ENCODE measurements at places on chromosomes 1 and 21.

GRCh38 chr1:230242326-230242725 lies 175.3 kb downstream of the GALNT2 start:
- DNase-seq: no peak

GRCh38 chr1:53589043-53589887 lies 130.1 kb downstream of the DMRTB1 start:
- DNase-seq: no peak

DNA sequence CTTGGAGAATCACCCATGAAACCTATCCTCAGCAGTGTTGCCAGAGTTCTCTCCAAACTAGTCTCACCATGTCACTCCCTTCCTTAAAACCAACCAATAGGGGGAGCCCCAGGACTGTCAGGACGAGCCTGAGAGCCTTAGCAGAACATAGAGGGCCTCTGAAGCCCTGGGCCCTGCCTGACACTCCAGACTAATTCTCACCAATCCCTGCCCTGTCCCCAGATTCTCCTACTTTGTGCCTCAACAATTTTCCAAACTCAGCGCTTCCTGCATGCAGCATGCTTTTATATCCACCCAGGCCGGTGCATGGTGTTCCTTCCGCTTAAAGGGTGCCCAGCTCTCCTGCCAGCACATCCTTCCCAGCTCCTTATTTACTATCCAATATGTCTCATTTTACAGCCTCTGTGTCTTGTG lies 42.7 kb downstream of the HSD3B1 start:
- DNase-seq: peak; percentile 19

GRCh38 chr1:210516697-210517459 lies 188.2 kb downstream of the HHAT start:
- DNase-seq: no peak

DNA sequence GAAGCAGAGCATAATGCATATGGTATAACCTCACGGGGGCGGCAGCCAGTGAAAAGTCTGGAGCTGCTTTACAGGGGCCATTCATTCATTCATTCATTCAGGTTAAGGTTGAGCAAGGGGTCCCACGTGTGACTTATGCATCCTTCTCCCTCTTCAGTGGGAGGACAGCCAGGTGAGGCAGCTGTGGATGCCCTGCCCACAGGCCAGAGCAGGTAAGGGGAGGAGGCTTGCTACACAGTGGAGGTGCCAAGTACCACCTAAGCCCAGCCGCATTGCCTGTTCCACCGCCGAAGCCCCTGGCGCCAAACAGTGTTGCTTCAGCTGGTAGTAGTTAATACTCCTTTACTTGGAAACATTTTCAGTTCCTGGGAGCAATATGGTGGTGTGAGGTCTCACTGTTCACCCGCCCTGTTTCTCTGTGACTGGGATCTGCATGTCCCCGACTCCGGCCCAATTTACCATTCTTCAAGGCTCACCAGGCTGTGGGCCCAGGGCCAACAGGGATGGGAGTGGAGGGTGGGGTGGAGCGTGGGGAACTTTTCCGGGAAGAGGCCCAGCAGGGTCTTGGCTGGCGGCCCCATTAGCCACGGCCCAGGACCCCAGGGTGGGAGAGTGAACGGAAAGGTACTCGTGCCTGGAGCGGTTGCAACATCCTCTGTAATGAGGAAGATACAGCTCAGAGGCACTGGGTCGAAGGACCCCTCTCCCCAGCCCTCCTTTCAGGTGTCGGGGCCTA lies 722 bp upstream of the PODN start:
- no peak for DNase-seq

GRCh38 chr21:32653326-32653901 lies 41.2 kb upstream of the CFAP298 start:
- DNase-seq: peak; percentile 48

- DNase-seq: no peak
These were observed 28.3 kb upstream of the PCBP3 start for GRCh38 chr21:45615145-45615711.

DNA sequence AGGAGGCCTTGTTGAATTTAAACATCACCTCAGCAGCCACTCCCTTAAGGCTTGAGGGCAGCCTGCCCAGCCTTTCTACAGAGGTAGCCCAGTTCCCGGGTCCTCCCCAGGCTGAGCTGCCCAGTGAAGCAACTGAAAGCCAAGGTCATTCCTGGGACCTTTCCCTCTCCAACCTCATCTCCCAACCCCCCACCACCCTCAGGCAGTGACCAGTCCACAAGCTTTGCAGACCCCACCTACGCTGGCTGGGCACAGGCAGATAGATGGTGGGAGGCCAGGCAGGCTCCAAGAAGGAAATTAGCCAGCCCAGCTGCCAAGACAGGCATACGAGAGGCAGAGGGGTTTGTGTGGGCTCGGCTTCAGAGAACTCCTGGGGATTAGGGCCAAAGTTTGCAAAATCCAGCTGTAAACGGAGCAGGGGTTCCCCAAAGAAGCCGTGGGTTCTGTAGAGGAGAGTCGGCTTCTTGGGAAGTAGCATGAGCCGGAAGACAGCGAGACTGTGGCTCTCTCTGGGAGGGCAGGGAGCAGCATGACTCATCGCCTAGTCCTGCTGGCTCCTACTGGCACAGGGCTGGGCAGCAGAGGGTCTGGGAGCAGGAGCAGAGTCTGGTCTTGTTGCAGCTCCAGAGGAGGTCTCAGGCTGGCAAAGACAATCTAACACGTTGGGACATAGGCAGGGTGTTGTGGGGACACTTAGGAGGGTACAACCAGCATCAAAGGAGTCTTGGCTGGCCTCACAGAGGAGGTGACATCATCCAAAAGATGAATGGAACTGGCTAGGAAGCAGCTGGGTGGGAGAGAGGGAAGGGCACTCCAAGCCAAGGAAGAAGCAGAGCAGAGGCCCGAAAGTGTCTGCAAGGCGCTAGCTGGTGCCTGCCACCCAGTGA lies 2.8 kb upstream of the ZC3H12A start:
- no peak for DNase-seq

GRCh38 chr1:21216835-21217811 lies 40.4 kb upstream of the EIF4G3 start:
- peak; percentile 47 for DNase-seq

GRCh38 chr1:50156241-50157010 lies 47.7 kb downstream of the ELAVL4 start:
- DNase-seq: no peak

DNA sequence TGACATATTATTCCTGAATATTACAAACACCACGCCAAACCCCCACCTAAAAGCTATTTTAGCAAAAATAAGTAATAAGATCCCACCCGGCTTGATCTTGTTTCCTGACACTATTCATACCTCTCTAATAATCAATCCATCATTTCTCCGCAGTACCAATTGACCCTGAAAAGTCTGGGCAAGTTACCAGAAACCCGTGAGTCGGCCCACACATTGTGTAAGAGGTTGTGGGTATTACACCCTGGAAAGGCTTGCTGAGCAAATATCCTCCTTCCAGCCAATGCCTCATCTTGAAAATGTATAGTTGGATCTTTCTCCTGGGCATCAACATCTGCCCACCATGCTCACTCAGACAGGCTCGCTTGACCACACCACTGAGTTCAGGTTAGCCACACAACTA lies 451.0 kb downstream of the TTLL7 start:
- DNase-seq: no peak

DNA sequence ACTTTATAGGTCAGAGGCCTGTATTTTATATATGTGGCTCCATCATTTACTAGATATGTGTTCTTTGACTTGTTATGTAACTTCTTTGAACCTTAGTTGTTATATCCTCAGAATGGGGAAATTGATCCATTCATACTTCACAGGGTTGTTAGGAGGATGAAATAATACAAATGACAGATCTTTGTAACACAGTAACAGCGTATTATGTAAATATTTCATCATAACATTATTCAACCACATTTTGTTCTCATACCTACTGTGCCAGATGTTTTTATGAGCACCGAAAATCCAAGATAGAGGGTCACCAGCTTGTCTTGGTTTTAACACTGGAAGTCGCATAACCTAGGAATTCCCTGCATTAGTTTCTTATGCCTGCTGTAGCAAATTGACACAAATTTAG lies 3.3 kb downstream of the SUCO start:
- DNase-seq: no peak

DNA sequence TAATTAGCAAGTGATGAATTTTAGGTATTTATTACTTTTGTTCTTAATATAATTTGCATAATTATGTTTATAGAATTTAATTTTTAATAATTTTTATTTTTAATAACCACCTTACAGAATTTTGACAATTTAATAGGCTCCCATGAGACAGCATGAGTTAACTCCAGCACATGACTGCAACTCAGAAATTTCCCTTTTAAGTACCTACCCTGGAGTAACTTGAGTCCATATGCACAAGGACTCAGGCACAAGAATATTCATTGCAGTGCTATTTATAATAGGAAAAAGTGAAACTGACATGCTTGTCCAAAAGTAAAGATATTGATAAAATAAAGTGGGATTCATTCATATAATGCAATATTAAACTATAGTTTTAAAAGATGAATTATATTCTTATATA lies 54.1 kb upstream of the C1orf53 start:
- no peak for DNase-seq

DNA sequence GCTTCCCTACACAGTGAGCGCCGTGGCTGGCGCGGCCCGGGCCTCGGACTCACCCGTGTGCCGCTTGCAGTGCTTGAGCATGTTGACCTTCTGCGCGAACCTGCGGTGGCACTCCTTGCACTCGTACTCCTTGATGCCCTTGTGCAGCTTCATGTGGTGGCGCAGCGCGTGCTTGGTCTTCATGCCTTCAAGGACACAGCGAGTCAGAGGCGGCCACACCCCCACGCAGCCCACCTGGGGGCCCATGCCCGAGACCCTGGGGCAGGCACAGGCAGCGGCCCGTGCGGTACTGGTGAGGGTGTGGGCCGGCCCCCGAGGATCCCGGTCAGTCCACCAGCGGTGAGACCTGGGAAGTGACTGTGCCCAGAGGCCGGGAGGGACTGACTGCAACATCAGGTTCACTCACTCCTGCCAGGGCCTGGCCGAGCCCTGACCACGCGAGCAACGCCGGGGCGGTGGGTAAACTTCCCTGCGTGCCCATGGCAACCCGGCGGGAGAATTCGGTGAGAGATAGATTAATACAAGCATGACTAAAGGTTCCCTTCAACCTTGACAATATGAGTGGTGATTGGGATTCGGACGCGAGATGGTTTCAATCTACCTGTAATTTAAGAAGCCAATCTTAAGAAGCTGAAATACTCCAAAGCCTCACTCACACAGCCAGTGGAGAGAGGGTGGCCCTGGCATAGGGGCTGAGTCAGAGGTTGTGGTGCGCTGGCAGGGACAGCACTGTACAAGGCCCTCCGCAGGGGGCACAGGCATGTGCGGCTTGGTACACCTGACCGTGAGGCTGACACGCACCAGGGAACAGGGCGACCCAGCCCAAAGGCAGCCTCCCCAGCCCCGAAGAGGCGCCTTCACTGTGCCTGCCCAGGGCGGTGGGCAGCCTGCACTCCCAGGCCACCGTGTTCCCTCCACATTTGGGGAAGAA lies 49.1 kb upstream of the RIPK4 start:
- no peak for DNase-seq

- DNase-seq: no peak
These were observed 17.5 kb upstream of the DUSP10 start for GRCh38 chr1:221759436-221759835.

GRCh38 chr21:19420565-19420964 lies 1017.0 kb upstream of the TMPRSS15 start:
- no peak for DNase-seq

DNA sequence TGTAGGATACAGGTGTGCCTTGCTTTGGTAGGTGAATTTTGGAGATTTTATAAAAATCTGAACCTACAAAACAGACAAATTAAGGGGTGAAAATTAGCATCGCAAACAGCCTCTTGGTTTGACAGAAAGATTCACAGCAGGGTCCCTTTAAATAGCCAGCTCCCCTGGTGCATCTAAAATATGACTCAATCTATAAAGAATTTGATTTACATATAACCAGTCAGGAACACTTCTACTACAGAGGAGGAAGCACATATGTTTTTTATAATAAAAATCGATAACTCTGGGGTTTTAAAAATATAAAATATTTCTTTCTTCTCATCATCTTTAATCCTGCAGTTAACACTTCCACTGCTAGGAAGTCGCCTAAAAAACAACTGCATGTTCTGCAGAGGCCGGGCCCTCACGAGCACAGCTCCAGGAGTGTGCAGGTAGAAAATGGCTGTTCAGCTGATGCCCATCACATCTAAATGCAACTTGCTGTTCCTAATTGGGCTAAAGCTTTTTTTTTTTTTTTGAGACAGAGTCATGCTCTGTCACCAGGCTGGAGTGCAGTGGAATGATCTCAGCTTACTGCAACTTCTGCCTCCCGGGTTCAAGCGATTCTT lies 203.4 kb downstream of the HS2ST1 start:
- no peak for DNase-seq
